Stimulated activated CD4-positive, alpha-beta T cell treated with anti-CD3 and anti-CD28 coated beads, TNF-alpha, amount 100 ng/mL, for 24 hours (primary cell): ENCODE measurements at places on chromosomes 7 and 10.

DNA sequence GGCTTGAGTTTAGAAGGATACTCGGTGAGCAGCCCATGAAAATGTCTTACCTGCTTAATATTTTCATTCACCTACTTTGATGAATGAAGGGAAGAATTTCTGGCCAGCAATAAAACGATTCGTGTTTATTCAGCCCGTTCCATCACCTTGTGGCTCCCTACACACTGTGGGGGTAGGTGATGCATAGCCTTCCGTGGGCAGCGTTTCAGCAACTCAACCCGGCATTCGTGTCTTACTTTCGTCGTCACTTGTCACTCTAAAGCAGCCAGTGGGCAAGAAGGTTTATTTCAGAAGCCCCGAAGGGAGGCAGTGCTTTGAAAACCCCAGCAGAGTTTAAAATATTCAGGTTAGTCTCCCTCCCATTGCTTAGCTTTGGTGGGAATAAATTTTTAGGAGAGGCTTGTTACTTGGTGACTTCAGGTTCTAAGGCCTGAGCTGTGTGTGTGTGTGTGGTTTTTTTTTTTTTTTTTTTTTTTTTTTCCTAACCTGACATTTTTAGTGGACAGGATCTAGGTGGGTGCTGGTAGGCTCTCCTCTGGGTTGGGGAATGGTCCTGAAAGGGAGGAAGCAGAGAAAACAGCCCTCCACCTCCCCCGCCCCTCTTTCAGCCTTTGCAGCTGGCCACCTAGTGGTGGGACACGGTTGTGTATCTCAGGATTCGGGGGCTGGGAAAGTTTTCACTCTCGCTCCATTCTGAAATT lies 1.8 kb downstream of the GRK5 start:
- no peak for DNase-seq

DNA sequence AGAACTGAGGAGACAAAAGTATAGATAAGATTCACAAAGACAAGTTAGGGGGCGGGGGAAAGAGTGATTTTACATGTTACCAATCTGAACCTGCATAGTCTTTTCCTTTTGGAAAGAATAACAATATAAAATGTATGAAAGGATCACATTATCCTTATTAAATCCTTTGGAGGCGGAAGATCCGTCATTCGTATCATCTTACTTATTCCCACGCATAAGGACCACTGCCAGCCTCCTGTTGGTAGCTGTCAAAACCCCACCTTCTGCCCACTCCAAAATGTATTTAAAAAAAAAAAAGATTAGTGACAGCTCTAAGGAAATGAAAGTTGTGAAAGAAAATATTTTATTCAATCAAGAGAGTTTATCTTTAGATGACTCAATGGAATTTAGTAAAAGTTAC lies 821.0 kb upstream of the CELF2 start:
- no peak for DNase-seq

- DNase-seq = no peak
Observed at GRCh38 chr7:132072165-132072564, 504.1 kb downstream of the PLXNA4 start.

- no peak for DNase-seq
Observed at GRCh38 chr10:3126249-3126648, 46.3 kb downstream of the PITRM1 start.

DNA sequence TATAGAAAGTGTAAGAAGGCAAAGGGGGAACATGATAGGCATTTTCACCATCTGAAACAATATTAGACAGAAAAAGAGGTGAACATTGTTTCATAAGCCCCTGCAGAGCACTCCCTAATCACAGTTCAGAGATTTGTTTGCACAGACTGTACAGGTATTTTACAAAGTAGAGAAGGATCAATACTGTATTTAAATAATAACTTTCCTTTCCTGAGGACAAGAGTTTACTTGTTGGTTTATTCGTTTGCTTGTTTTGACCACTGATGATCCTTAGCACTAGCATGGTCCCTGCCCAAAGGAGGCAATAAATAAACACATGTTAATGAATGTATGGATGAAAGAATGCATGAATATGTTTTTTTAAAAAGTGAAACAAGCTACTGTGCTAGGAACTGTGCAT lies 690.1 kb upstream of the COBL start:
- no peak for DNase-seq

DNA sequence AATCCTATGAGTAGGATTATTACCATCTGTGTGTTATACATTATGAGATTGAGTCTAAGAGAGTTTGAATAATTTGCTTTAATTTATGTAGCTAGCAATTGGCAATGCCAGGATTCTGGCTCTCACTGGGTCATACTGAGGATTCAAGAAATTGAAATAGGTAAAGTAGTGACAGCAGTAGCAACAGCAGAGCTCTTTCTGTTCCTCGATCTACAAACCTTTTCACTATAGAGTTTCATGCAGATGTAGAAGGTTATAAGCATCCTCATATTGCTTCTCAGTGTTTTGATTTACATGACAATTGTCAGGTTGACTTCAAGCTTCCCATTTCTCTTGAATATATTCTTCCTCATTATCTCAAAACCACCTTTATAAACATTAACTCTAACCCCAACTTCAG lies 294.1 kb upstream of the CSTF2T start:
- no peak for DNase-seq

DNA sequence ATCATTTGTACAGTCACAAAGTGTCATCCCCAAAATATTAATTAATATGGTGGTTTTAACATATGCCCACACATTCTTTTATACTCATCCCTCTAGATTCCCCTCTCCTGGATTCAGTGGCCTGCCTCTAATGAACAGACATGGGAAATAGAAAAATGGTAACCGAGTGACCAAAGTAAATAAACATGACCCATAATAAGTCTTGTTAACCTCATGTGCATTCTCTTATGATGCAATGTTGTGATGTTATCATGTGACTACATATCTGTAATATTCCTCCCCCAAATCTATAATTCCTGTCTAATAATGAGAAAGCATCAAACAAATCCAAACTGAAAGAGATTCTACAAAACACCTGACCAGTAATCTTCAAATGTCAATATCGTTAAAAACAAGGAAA lies 164.5 kb upstream of the PRSS1 start:
- DNase-seq = no peak
